ENCODE measurements at places on chromosomes 11 and 22.

- no peak for DNase-seq
Observed at GRCh38 chr11:132158091-132158490, 787.7 kb downstream of the NTM start.

DNA sequence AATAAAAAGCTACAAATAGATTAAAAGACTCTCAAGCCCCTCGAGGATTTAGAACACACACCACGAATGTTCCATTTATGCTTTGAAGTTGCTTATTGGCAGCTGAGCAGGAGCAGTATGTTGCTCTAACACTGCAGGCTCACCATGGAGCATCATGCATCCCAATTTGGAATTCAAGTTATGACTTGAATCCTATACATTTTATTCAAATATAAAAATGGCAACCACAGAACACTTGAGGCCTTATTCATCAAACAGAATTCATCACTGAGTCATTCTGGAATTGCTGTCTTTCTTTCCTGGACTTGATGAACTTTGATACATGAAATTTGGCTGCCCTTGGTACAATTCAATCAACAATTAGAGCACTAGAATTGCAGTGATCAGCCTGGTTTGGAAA lies 24.5 kb upstream of the BLID start:
- DNase-seq: no peak

DNA sequence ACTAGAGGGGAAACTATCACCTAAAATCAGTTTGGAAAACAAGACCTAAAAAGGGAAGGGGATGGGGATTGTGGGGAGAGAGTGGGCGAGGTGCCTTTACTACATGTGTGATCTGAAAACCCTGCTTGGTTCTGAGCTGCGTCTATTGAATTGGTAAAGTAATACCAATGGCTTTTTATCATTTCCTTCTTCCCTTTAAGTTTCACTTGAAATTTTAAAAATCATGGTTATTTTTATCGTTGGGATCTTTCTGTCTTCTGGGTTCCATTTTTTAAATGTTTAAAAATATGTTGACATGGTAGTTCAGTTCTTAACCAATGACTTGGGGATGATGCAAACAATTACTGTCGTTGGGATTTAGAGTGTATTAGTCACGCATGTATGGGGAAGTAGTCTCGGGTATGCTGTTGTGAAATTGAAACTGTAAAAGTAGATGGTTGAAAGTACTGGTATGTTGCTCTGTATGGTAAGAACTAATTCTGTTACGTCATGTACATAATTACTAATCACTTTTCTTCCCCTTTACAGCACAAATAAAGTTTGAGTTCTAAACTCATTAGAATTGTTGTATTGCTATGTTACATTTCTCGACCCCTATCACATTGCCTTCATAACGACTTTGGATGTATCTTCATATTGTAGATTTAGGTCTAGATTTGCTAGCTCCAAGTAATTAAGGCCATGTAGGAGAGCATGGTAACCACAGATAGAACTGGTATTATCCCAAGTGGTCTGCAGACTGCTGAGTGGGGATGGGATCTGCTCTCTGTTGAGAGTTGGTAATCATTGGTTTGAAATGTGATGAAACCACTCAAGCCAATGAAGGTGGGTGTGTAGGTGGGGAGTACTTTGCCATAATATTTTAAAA lies 3.6 kb downstream of the NEAT1 start:
- DNase-seq: no peak

DNA sequence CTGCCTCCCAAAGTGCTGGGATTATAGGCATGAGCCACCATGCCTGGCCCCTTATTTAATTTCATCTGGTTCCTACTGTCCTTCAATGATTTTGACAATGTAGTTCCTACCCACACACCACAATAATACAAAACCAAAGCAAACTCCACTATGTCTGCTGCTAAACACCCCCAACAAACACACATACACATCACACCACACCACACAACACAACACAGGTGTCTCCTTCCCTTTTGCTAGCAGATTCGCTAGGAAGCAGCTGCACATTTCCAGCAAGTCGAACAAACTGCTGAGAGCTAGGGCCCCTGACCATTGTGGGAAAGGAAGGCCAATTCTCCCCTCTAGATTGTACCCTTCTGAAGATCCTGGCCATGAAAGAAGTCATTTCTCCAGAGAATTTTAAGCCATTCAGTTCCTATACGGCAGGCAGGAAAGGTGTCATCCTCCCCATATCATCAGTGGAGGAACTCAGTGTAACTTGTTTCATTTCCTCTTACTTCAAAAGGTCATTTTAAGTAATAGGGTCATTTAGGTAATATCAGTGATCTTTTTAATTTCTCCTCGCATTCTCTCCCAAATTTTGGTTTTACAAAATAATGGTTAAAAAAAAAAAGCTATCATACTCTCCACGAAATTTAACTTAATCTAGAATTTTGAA lies 18.5 kb downstream of the NUMA1 start:
- no peak for DNase-seq

- DNase-seq: no peak
Observed at GRCh38 chr22:41939981-41940831, 6.7 kb downstream of the CENPM start.

DNA sequence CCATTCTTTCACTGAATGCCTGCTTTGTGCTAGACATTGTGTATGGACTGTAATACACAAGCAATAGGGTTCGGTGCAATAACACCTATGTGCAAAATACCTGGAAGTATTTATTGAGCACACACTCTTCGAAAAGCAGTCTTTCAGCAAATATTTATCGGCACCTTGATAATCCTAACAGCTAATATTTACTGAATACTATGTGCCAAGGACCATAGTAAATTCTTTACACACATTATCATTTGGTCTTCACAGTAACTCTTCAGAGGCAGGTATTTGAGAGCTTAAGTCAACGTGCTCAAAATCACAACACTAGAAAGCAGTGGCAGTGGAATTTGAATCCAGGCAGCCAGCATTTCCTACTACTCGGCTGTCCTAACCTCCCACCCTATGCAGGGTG lies 2.2 kb downstream of the B3GNT6 start:
- DNase-seq: no peak

- no peak for DNase-seq
Observed at GRCh38 chr11:84549217-84549616, 1077.9 kb downstream of the DLG2 start.
